Epithelial cell of alveolus of lung (primary cell): ENCODE measurements at places on chromosomes 3 and 15. TPM values are rescaled to one million over a fixed set of nuclear protein-coding genes. Genes with fewer than 3 reads are reported as not detected.

The BCL2A1 gene
- total RNA-seq = 2.6 and 3.9 TPM in 2 replicates

The CHST14 gene
- 29.5 and 41.4 TPM in 2 replicates for total RNA-seq

The GOLGA8N gene
- 0.26 and 4.6 TPM in 2 replicates for total RNA-seq

The DPP8 gene
- total RNA-seq = 25.3 and 25.6 TPM in 2 replicates

The FAM107A gene
- 0.13 and 0.32 TPM in 2 replicates for total RNA-seq

The PRR20G gene
- not detected in 2 replicates for total RNA-seq

The ABHD14A gene
- total RNA-seq = 20.4 and 21.6 TPM in 2 replicates

The EEF1AKMT4 gene
- total RNA-seq = 5.7 and 8.1 TPM in 2 replicates

The PLA2G4D gene
- not detected in 2 replicates for total RNA-seq

The SOX14 gene
- not detected in 2 replicates for total RNA-seq

The XCR1 gene
- not detected in 2 replicates for total RNA-seq

The GNAI2 gene
- 137 and 271 TPM in 2 replicates for total RNA-seq

The TM4SF1 gene
- total RNA-seq = 68.7 and 157 TPM in 2 replicates

The RBMS3 gene
- 20.3 and 21.4 TPM in 2 replicates for total RNA-seq

The LRRC34 gene
- total RNA-seq = 1.9 and 2.9 TPM in 2 replicates

The PLSCR2 gene
- 0.72 TPM in 1 of 2 replicates, not detected in the other for total RNA-seq

The NOX5 gene
- total RNA-seq = 0.39 TPM in 1 of 2 replicates, not detected in the other

The CCR1 gene
- 0.08 TPM in 1 of 2 replicates, not detected in the other for total RNA-seq

The RETNLB gene
- total RNA-seq = not detected in 2 replicates

The ST3GAL6 gene
- 1.3 and 1.7 TPM in 2 replicates for total RNA-seq

The CD96 gene
- total RNA-seq = 0.13 TPM in 1 of 2 replicates, not detected in the other

The COL8A1 gene
- total RNA-seq = 40.2 and 160 TPM in 2 replicates

The IQCF6 gene
- total RNA-seq = not detected in 2 replicates

The ST8SIA2 gene
- total RNA-seq = under 0.01 TPM in 1 of 2 replicates, not detected in the other

The SKOR1 gene
- total RNA-seq = 0.13 and 1.5 TPM in 2 replicates

The ABHD17C gene
- 3.5 and 8.5 TPM in 2 replicates for total RNA-seq

The CA12 gene
- total RNA-seq = 10.3 and 10.5 TPM in 2 replicates

The SCN5A gene
- 0.39 and 0.96 TPM in 2 replicates for total RNA-seq

The GREM1 gene
- total RNA-seq = 96.8 and 140 TPM in 2 replicates

The WDR72 gene
- not detected in 2 replicates for total RNA-seq

The SAMD7 gene
- total RNA-seq = not detected in 2 replicates

The CCR2 gene
- not detected in 2 replicates for total RNA-seq

The ALG3 gene
- total RNA-seq = 66.1 and 94.1 TPM in 2 replicates

The C3orf70 gene
- total RNA-seq = 0.64 and 1.4 TPM in 2 replicates

The SLITRK3 gene
- total RNA-seq = not detected in 2 replicates

The PRSS50 gene
- total RNA-seq = not detected in 2 replicates

The AMT gene
- 2.5 and 3.0 TPM in 2 replicates for total RNA-seq

The CHP1 gene
- total RNA-seq = 127 and 187 TPM in 2 replicates

The GOLGA8T gene
- not detected in 2 replicates for total RNA-seq

The SAXO2 gene
- 0.39 TPM in 1 of 2 replicates, not detected in the other for total RNA-seq

The SPESP1 gene
- 4.4 TPM in 2 replicates for total RNA-seq

The ATRIP gene
- total RNA-seq = 4.3 and 5.9 TPM in 2 replicates

The MCCC1 gene
- total RNA-seq = 10.1 and 17.8 TPM in 2 replicates

The OR5K3 gene
- total RNA-seq = not detected in 2 replicates

The SERINC4 gene
- not detected in 2 replicates for total RNA-seq

The EXD1 gene
- not detected in 2 replicates for total RNA-seq

The C3orf20 gene
- under 0.01 TPM in 1 of 2 replicates, not detected in the other for total RNA-seq

The THSD4 gene
- total RNA-seq = 2.6 and 69.8 TPM in 2 replicates

The HACL1 gene
- total RNA-seq = 15.1 and 18.7 TPM in 2 replicates

The CCR9 gene
- total RNA-seq = not detected in 2 replicates

The POLQ gene
- 1.1 and 1.9 TPM in 2 replicates for total RNA-seq

The NANOGP8 gene
- not detected in 2 replicates for total RNA-seq

The FANCD2OS gene
- total RNA-seq = not detected in 2 replicates
